Stimulated activated naive CD4-positive, alpha-beta T cell (primary cell): ENCODE measurements at places on chromosomes 12 and 14.

GRCh38 chr14:74161526-74162158 lies 76.9 kb downstream of the LIN52 start:
- no peak for DNase-seq

GRCh38 chr14:76941544-76941943 lies 87.0 kb downstream of the IRF2BPL start:
- no peak for DNase-seq

GRCh38 chr14:62957562-62957961 lies 87.7 kb downstream of the KCNH5 start:
- DNase-seq, result no peak

DNA sequence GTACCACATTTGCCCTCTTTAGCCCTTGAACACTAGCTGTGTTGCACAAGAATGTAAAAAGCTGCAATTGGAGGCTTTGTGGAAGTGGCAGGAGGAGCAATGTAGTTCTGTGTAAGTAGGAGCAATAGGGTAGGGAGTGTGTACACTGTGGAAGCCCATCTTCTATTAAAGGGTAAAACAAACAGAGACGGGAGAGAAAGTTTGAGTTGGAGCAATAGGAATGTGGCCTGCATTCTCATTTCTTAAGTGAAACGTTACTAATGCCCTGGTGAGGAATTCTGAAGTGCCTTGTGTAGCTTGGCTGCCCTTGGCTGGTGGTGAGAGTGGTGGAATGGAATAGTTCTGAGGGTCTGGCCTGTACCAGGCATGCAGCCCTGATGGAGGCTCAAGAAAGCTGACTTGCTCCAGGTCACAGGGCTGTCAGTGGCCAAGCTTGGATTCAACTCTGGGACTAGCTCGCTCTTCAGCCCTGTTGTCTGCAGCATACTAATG lies 38.8 kb upstream of the ATP23 start:
- DNase-seq, result no peak
